ENCODE measurements at places on chromosomes 1 and 21.

DNA sequence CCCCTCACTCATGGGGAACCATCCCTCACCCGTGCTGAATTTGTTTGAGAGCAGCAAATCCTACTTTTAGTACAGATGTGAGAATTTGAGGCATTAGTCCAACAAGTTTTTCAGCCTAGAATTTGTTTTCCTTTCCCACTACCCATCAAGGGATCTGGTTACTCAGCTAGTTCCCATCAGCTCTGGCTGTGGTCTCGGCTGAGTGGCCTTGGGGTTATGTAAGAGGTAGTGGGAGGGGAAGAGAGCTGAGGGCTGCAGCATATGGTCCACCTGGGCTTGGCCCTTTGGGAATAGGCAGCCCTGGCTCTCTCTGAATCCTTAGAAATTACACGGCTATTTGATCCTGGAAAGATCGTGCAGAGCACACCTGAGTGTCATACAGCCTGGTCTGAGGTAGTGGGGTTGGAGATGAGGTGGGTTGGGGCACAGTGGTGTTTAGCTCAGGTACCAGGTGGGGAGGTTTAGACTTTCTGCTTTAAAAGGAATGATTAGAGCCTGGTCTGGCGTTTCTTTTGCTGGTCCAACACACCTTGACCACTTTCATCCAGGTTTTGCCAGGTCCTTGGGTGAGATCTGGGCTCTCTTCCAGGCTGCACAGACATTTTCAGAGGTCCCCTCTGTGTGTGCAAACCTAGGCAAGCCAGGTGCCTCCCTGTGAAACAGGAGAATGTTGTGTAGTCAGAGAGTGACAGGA, 4.2 kb downstream of the GSTM4 start:
- no peak for DNase-seq

GRCh38 chr1:153360190-153360589, 2.5 kb downstream of the S100A9 start:
- no peak for DNase-seq

- no peak for DNase-seq
Measured at GRCh38 chr1:109243860-109244552, 5.3 kb upstream of the CELSR2 start.

GRCh38 chr1:172485626-172486025, 41.8 kb upstream of the PIGC start:
- no peak for DNase-seq

- no peak for DNase-seq
Measured at GRCh38 chr1:101241485-101242225, 4.8 kb downstream of the S1PR1 start.

GRCh38 chr1:183039330-183039729, 16.1 kb downstream of the LAMC1 start:
- DNase-seq = no peak

DNA sequence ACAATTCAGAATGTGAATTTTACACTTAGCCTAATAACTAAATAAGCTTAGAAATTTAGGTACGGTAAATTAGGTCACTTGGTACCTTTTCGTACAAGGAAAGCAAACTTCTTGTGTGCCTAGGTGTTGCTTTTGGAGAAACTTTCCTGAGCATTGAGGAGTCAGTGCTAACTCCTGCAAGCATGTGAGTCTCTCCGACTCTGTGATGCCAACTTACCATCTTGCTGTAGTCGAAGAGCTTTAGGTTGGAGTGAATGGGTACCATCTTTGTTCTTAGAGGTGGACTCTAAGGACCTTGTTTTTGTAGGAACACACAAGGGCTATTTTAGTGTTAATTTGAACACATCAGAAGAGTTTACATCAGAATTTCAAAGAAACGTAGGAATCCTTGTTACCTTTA, 688.9 kb downstream of the USP25 start:
- DNase-seq = no peak

- DNase-seq = no peak
Measured at GRCh38 chr1:157035121-157035520, 10.4 kb downstream of the ARHGEF11 start.

GRCh38 chr1:246152986-246153431, 354.1 kb downstream of the SMYD3 start:
- no peak for DNase-seq

DNA sequence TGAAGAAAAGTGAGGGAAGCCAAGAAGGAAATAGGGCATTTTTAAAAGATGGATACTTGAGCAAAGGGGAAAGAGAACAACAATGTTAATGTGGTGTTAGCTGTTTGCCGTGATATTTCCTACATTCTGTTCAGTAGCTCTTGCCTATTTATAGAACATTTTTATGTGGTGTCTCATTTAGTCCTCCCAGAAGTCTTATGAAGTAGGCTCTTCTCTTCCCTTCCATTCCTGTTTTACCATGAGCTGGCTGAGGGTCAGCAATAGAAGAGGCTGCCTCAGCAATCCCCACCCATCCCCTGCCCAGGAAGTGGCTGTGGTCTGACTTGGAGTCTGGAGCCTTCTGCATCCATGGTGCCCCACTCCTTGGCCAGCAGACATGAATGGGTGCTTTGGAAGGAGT, 60.1 kb downstream of the KIAA0040 start:
- no peak for DNase-seq

DNA sequence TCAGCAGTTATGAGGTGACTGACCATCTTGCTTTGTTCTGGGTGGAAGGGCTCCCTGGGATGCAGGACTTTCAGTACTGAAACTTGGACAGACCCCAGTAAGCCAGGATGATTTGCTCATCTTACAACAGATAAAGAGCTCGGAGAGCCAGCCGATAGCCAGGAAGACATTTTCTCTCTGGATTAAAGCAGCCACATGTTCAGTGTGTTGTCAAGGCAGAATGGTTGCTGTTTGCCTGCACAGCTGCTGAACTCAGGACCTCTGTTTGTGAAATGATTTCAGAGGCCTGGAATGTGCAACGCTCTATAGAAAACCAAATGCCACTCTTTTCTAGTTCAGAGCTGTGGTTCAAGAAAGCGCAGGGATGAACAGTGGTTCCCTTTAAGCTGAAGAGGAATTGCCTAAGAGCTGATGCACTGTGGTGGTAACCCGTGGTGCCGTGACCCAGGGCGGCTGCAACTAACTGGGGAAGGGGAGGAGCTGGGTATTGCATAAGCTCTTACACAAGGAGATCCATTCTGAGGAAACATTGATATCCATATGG, 40.7 kb downstream of the CASQ2 start:
- DNase-seq = no peak

- no peak for DNase-seq
Measured at GRCh38 chr1:52159033-52159789, 17.3 kb downstream of the ZFYVE9 start.

- no peak for DNase-seq
Measured at GRCh38 chr1:185971688-185972087, 237.5 kb downstream of the HMCN1 start.
